ENCODE measurements at places on chromosomes 12 and 14. TPM values are rescaled to one million over a fixed set of nuclear protein-coding genes. Genes with fewer than 3 reads are reported as not detected.

KRT6A gene
- total RNA-seq = not detected

LBHD2 gene
- not detected for total RNA-seq

CLEC4C gene
- total RNA-seq = not detected

HIGD1C gene
- total RNA-seq = not detected

C12orf60 gene
- 0.33 TPM for total RNA-seq

GPN3 gene
- 16.6 TPM for total RNA-seq
